ENCODE measurements at places on chromosomes 16 and 17.

DNA sequence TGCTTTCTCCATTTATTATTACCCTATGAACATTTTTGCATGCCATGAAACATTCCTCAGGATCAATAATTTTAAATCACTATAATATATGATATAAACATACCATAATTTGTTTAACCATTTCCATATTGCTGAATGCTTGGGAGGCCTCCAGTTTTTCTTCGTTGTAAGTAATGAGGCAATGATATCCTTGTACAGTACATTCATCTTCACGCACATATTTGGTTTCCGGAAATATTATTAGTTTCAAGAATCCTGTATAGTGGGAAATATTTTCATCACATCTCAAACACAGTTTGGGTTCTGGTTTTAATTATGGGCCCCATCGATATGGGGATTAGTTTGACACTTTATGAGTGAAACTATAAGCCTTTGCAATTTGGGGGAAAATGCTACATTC lies 135.4 kb downstream of the HS3ST3B1 start:
- DNase-seq: no peak

- DNase-seq: no peak
Observed at GRCh38 chr16:83963277-83964119, 4.5 kb upstream of the NECAB2 start.

- DNase-seq: no peak
Observed at GRCh38 chr16:86215979-86216585, 294.2 kb upstream of the FOXF1 start.

GRCh38 chr17:83081684-83082201 lies 2.3 kb downstream of the METRNL start:
- DNase-seq: no peak

GRCh38 chr16:79600638-79601091 lies at the start of gene MAF:
Gene MAF (minus strand): TSS chr16:79600737. CDS start chr16:79599902, 835 bp downstream.
- DNase-seq: no peak

- DNase-seq: no peak
Observed at GRCh38 chr17:4475463-4475862, 23.2 kb upstream of the SPNS2 start.

DNA sequence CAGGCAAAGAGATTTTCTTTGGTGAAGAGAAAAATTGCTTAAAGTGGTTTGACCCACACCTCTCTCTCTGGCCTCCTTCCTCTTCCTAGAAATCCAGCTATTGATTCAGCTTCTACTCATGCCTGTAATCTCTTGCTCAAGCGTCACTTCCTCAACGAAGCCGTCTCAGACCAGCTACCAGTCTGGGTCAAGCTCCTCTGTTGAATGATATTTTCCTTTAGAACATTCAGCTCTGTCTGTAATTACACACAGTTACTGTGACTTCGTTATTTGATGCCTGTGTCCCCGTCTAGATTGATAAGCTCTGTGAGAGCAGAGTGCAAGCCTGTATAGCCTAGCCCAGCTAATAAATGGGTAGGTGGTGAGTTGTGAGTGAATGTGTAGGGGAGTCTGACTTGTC lies 168.5 kb downstream of the GRIN2A start:
- DNase-seq: no peak

DNA sequence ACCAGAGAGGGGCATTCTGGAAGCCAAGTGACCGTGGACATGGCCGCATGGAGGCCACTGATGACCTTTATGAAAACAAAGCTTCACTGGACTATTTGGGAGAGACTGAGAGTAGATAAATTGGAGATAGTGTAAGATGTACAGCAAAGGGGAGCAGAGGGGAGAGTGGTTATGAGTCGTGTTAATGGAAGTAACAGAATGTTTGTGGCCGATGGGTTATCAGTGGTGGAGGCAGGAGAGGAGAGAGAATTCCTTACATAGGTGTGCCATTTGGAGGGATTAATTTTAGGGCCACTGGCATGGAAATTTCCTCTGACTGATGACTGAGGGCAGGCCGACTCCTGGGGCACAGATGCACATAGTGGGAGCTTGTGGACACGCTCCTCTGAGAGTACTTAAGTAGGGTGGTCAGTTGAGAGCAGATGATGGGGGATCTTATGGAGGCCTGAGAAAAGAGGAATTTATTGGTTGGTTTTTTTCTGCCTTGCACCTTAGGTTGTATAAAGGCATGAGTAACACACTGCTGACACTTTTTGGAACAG lies 19.2 kb downstream of the PRPSAP2 start:
- DNase-seq: no peak

DNA sequence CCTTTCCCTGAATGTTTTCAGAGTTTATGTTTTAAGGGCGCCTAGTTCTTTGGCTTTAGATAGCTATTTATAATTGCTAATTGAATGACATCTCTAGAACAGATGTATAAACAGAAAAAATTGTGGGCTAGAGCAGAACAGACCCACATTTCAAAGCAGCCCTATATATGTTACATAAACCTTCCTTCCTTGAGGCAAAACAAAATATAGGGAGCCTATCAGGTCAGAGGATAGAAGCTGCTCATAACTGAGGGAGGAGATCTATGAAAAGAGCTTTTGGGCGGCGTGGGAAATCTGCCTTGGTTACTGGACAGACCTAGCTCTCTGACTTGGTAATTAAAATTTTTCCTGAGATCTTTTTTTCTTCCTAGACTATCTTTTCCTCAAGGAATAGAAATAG lies 68.4 kb downstream of the SPAG9 start:
- DNase-seq: no peak

- no peak for DNase-seq
Observed at GRCh38 chr16:51779240-51779639, 628.2 kb upstream of the SALL1 start.

- DNase-seq: no peak
Observed at GRCh38 chr17:77772461-77772897, 186.0 kb upstream of the TNRC6C start.

GRCh38 chr17:80060644-80061043 lies 24.2 kb downstream of the CCDC40 start:
- no peak for DNase-seq

- DNase-seq: no peak
Observed at GRCh38 chr16:72786606-72787005, 261.3 kb downstream of the ZFHX3 start.

DNA sequence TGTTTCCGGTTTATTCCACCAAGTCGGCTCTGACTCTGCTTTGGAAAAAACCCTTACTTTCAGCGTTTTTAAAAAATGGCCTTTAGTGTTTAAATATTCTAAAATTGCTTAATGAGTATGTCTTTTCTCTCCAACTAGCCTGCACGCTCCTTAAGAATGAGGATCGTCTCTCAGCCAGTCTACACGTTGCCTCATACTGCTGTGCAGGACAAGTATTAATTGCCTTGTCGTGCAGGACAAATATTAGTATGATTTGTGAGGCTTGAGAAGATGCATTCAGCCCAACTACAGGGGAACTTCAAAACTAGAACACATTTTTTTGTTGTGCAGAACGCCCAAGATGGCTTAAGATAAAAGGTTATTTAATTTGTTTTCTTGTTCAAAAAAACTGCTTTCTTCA lies 61.2 kb downstream of the MARCHF10 start:
- DNase-seq: no peak

DNA sequence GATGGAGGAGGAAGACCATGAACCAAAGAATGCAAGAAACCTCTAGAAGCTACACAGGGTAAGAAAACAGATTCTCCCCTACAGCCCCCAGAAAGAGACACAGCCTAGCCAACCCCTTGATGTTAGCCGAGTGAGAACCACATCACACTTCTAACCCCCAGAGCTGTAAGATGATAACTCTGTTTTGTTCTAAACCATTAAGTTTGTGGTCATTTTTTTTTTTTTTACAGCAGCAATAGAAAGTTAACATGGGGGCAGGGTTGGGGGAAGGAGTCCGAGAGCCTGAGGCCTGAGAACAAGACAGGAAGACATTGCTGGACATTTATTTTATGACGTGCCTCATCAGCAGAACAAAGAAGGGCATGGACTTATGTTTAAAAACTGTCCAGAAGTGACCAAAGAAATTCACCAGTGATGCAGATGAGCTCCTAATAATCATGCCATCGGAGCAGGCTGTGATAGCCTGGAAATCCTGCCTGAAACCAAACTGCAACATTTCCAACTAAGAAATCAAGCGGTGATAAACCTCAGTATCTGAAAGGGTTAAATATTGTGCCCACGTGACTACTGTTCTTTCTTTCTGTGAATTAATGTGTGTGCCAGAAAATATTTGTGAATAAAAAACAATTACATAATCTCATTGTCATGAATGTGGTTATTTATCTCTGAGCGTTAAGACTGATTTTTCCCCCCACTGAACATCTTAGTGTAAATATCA lies 1.1 kb downstream of the ABCA9 start:
- DNase-seq: no peak

GRCh38 chr17:76038050-76038449 lies 10.9 kb upstream of the EVPL start:
- DNase-seq: no peak

DNA sequence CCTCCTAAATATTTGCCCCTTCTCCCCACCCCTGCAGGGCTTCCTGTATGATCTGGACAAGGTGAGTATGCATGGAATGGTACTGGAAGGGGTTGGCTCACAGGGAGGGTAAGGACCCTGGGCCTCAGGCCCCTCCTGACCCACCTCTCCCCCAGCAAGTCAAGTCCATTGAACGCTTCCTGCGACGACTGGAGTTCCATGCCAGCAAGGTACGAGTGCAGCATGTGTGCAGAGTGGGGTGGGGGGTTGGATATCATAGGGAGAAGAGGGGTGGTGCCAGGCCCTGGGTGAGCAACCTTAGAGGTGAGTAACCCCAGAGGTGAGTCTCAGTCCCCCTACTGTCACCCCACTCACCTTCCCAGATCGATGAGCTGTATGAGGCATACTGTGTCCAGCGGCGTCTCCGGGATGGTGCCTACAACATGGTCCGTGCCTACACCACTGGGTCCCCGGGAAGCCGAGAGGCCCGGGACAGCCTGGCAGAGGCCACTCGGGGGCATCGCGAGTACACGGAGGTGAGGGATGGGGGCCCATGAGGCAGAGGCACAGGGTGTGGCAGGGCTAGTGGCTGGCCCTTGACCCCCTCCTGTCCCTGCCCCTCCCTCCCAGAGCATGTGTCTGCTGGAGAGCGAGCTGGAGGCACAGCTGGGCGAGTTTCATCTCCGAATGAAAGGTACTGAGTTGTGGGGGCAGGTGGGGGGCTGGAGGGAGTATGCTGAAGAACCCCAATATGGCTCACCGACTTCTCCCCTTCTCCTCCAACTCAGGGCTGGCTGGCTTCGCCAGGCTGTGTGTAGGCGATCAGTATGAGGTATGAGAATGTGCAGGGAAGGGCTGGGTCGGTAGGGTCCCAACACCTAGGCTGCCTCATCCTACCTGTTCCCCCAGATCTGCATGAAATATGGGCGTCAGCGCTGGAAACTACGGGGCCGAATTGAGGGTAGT lies 11.3 kb downstream of the RIPOR1 start:
- no peak for DNase-seq

GRCh38 chr17:68195667-68196393 lies 52.0 kb upstream of the AMZ2 start:
- DNase-seq: no peak

All from NCI-H1930 (cell line).